ENCODE measurements at places on chromosomes 13 and 19.

- no peak for DNase-seq
Measured at GRCh38 chr13:72678312-72678711, 49.1 kb downstream of the MZT1 start.

DNA sequence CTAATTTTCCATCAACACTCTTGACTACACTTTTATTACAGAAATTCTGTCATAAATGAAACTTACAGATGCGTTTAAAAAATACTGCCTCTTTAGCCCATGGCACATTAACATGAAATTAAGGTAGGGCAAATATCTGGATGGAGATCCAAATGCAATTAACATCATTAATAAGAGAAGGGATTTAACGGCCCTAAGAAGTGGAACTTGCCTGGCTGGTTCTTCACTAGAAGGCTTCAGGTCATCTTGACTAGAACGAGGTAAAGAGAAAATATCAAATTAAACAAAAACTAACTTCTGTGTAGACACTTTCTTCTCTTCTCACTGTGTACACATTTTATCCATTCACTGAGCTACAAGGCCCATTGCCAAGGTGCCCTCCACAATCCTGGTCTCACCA, 1093.4 kb downstream of the EFNB2 start:
- no peak for DNase-seq

DNA sequence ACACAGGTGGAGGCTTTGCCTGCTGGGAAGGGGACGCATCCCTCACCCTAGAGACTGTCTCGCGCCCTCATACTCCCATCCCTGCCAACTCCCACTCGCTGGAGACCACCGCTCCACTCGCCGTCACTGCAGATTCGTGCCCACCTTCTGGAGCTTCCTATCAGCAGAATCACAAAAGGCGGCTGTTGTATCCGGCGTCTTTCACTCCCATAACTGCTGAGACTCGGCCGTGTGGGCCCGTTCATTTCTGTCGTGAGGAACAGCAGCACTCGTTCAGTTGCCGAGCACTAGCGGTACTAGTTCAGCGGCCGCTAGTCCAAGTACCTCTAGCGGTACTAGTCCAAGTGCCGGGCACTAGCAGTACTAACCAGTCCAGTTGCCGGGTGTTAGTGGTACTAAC, 124.6 kb upstream of the MCF2L start:
- no peak for DNase-seq

DNA sequence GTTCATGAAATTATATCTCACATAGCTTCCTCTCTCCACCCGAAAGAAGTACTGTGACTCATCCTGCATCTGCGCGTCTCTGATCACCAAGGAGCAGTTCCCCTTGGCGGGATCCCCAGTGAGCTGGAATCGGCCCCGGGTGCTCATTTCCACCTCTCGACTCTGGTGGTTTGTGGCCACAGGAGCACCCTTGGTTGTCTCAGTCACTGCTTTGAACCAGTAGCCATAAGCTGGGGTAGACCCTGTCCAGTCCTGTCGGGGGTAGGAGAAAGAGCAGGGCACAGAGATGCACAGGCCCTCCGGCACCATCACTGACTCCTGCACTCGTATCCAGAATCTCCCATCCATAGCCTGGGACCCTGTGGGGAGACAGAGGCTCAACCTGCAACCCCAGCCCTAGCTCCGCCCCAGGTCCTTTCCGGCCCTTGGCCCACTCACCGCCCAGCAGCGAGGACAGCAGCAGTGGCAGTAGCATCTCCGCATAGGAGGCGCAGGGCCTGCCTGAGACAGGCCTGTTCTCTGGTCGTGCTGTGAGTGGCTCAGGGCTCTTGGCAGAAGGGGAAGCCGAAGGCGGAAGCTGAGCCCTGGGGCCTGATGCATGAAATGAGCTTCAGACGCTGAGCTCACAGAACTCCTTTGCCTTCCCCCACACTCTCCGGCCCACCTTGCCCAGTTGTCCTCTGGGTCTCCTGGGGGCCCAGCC, at the start of gene SIGLEC10:
SIGLEC10 (minus strand) TSS at position 536 of the 703 bp plus-strand sequence; CDS start at position 475, 61 bp downstream.
- peak; percentile 56 for DNase-seq

DNA sequence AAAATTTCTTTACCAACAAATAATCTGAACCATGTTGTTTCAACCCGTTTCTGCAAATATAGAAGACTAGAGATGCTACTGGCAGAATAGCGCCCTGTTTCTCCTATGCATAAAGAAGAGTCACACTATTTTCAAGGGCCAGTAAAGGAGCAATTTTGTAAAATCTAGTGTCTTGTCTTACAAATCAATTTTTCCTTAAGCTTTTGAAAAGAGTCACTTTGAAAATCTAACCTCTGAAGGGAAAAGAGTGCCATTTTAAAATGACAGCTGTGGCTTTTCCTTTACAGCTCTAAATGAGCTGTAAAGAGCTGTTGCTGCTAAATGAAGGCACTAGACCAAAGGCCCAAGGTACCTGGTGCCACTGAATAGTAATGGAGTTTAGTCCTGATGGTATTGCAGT, 16.9 kb upstream of the GTF2F2 start:
- no peak for DNase-seq

GRCh38 chr13:97003071-97003470, 8.8 kb upstream of the OXGR1 start:
- DNase-seq, result no peak

DNA sequence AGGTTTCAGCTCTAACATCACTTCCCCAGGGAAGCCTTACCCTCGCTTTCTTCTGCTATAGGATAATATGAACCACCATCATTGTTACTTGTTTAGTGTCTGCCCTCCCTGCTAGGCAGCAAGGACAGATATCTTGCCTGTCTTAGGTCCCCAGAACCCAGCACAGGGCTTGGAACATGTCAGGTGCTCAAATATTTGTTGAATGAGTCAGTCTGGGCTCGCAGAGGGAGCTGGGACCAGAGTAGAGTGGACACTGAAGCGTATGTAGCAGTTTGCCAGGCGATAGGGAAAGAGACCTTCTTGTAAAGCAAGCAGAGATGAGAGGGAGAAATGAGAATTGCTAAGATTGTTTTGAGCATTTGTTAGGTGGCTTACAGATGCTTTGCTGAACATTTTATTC, 11.7 kb downstream of the BCKDHA start:
- no peak for DNase-seq

DNA sequence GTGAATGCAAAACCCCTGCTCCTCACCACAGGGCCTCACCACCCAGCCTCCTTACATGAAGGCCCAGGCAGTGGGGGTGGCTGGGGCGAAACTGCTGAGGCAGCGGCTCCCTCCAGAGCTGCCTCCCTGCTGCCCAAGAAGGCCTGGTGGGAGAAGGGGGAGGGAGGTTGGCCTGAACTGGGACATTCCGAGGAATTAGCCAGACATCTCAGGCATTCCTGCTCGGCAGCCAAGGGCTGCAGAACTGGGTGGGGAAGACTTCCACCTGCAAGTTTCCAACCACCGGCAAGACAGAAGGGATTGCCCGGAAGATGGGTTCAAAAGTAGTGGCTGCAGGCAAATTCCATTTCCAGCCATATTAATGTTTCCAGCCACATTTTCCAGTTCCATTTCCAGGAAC, 2.3 kb upstream of the PSPN start:
- no peak for DNase-seq

DNA sequence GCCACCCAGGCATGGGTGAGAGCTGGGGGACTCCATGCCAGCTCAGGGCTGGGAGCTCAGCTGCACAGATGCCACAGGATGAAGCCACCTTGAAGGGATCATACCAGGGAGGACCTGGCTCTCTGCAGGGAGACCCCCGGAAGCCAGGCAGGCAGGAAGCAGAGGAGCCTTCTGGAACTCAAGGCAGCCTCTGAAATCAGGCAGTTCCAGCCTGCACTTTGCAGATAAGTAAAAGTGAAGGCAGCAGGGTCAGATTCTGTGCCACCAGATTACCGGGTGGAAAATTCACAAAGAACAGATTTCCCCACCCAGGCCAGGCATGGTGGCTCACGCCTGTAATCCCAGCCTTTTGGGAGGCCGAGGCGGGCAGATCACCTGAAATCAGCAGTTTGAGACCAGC, 2.5 kb downstream of the TMEM259 start:
- DNase-seq, result no peak

DNA sequence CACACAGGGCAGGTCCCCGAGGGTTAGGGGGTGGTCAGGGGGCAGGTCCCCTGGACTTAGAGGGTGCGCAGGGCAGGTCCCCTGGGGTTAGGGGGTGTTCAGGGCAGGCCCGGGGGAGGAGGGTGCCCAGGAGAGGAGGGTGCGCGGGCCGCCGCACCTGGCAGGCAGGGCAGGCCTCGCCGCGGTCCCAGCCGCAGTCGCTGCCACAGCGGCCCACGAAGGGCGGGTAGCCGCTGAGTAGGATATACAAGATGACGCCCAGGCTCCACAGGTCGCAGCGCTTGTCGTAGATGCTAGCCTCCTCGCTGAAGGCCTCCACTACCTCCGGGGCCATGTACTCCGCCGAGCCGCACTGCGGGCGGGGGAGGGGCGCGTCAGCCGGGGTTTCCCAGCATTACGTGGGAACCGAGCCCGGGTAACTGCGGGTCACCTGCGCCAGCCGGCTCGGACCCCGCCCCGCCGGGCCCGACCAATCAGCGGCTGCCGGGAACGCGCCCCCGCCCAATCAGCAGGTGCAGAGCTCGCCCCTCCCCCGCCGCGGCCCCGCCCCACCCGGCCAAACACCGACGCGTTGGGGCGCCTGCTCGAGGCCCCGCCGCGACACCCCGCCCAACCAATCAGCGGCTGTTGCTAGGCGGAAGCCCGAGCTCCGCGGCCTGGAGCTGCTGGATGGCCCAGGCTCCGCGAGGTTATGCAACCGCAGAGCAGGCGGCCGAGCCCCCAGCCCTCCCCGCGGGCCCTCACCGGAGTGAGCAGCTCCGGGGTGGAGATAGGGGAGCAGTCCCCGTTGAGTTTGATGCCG, 9.2 kb downstream of the MKNK2 start:
- DNase-seq, result peak; percentile 100

- DNase-seq, result no peak
Measured at GRCh38 chr13:113786262-113786841, 27.3 kb downstream of the TMEM255B start.

- no peak for DNase-seq
Measured at GRCh38 chr19:45243144-45243732, 2.0 kb downstream of the EXOC3L2 start.

GRCh38 chr19:33946535-33947264, 150.0 kb downstream of the KCTD15 start:
- DNase-seq, result no peak

GRCh38 chr19:38388349-38389100, at the start of gene SPRED3:
Gene SPRED3, plus strand, starts transcription at chr19:38388697. Its CDS starts 1,606 bp downstream, at chr19:38390303.
- DNase-seq, result no peak

DNA sequence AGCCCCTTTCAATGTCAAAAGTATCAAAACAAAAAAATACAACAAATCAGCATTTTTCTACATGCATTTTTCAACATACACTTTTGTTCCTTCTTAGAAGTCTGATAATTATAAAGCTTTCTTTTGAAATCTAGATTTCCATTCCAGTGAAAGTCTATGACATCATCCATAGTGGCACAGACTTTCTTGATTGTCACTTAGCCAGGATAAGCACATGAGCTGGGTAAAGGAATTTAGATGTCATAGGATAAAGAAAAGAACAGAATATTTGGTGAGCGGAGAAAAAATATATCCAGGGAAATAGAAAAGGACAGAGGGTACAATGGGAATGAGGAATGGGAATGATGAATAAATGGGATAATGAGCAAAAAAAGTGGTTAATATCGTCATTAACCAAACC, 15.1 kb upstream of the TRPC4 start:
- DNase-seq, result no peak

DNA sequence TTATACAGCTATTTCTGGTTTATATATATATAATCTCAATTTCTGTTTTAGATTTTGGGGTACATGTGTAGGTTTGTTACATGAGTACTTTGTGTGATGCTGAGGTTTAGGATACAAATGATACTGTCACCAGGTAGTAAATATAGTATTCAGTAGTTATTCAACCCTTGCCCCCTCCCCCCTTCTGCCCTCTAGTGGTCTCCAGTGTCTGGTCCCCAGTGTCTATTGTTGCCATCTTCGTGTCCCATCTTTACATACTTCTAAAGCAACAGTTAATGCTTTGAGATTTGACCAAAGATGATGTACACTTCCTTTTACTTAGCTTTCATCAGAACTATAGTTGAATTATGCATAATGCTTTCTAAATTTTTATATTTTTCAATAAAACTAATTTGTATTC, 1623.4 kb upstream of the PRR20A start:
- no peak for DNase-seq

DNA sequence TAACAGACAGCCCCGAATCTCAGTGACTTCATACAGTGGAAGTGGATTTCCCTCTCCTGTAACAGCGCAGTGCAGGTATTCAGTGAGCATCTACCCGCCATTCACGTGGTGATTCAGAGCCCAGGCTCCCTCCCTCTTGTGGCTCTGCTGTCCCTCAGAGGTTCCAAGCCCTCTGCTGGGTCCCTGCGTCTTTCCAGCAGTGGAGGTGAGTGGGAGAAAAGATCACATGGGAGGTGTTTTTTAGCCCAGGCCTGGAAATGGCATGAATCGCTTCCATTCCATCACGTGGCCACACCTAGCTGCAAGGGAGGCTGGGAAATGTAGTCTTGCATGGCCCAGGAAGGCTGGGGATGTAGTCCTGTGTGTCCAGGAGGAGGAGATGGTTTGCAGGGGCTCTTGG, 61.4 kb downstream of the DPF1 start:
- no peak for DNase-seq

GRCh38 chr13:51636349-51636890, 52.2 kb downstream of the WDFY2 start:
- DNase-seq, result no peak

DNA sequence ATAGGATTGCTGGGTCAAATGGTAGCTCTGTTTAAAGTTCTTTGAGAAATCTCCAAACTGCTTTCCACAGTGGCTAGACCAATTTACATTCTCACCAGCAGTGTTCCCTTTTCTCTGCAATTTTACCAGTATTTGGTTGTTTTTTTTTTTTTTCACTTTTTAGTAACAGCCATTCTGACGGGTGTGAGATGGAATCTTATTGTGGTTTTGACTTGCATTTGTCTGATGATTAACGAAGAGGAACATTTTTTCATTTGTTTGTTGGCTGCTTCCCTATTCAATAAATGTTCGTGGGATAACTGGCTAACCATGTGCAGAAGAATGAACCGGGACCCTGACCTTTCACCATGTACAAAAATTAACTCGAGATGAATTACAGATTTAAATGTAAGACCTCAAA, 31.2 kb downstream of the CYP4F2 start:
- DNase-seq, result no peak

- no peak for DNase-seq
Measured at GRCh38 chr19:42403586-42403985, 13.5 kb upstream of the CNFN start.

DNA sequence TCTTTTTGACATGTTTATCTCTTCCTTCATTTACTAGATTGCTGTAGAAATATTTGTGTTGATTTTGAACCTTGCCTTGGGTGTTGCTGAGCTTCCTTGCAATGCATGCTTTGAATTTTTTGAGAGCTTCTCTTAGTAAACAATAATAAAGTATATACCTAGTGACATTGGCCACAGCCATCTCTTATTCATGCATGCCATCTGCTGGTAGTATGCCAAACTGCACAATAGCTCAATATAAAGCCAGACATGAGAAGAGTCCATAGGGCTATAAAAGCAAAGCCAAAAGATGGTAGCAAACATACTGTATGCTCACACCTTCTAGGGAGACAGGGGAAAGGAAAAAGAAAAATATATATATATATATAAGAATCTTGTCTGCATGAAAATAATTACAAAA, 18.9 kb upstream of the ZSCAN5A start:
- DNase-seq, result peak; percentile 43

Measured in activated CD4-positive, alpha-beta T cell treated with anti-CD3 and anti-CD28 coated beads, Interleukin-2, amount 50 U/mL, for 48 hours (primary cell).